CD4-positive, alpha-beta T cell (primary cell): ENCODE measurements at places on chromosomes 13 and 19. TPM values are rescaled to one million over a fixed set of nuclear protein-coding genes. Genes with fewer than 3 reads are reported as not detected.

ACTMAP gene
- total RNA-seq: 5.7 TPM

NLRP7 gene
- total RNA-seq: not detected

FAM216B gene
- not detected for total RNA-seq

OR10H1 gene
- 0.08 TPM for total RNA-seq

PPAN gene
- total RNA-seq: 127 TPM

C1QTNF9B gene
- not detected for total RNA-seq

SHANK1 gene
- not detected for total RNA-seq

HSD17B14 gene
- total RNA-seq: 0.93 TPM

MYH14 gene
- not detected for total RNA-seq

SIAH3 gene
- 1.6 TPM for total RNA-seq

SPART gene
- 22.0 TPM for total RNA-seq
